Skin of body (tissue), 3 donors: ENCODE measurements at places on chromosomes 6 and 20. TPM values are rescaled to one million over a fixed set of nuclear protein-coding genes. Genes with fewer than 3 reads are reported as not detected.

DNA sequence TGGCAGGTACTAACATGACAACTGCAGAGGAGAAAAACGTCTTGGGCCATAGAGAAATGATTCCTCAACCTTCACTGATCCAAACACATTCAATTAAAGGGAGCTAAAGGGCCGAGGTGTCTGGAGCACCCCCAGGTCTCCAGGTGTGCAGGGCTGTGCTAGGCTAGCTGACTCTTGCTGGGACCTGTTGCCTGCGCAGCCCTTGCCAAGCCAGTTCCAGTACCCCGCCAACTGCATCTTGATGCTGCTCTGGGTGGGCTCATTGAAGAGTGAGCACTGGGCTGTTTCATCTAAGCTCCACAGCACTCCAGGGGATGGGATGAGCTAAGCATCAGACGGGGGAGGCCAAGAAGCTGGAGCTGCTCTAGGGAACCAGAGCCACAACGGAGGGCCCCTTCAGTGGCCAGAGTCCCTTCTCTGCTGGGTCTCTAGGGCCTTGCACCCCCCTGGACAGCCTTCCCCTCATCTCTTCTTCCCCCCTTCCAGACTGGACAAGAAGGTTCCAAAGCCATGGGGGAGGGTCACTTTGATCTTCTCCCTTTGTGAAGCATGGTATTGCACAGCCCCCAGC lies 15.9 kb downstream of the LEMD2 start:
- no peak for DNase-seq

DNA sequence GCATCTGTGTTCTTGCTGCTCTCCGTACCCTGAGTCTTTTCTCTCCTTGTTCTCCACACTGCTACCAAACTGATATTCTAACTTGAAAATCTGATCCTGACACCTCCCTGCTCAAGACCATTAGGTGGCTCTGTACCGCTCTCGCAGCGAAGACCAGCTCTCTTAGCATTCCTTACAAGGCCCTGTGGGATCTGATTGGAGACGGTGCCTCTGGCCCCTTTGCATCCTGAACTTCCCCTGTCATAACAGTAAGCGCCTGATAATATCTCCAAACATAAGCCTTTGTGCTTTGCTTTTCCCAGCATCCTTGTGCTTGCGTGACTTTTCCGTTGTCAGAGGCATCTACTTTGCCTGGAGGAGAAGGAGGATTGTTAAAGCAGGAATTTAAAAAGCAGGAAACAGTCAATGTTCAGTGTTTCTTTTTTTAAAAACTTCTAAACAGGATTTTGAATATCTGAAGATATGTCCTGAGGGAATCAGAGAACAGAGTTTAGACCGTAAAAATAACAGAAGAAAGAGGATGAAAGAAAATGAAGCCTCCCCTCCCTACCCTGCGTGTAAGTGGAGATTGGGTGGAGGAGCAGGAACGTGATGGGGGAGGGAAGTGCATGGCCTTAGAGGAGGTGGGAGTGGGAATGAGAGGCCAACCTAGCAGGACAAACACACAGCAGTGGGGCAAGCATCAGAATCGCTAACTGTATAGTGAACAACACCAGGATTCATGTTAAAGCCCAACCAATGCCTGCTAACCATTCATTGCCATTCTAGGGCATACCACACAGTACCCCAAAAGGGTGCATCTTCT lies 89.2 kb upstream of the STMND1 start:
- DNase-seq = no peak

- no peak for DNase-seq
Observed at GRCh38 chr20:62765021-62765420, 31.3 kb upstream of the MRGBP start.

DNA sequence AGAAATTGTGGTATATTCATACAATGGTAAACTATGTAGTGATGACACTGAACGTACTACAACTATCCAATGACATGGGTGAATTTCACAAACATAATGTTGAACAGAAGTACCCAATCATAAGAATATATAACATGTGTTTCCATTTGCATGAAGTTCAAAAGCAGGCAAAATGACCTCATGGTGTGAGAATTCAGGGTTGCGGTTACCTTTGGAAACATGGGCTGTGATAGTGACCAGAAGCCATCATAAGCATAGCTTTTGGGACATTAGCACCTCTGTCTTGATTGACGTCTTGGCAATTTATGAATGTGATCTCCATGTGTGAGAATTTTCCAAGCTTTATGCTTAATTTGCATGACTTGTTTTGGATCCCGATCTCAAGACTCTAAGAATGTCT lies 500.1 kb upstream of the JAG1 start:
- no peak for DNase-seq

CST5 gene
- not detected for total RNA-seq

SMPDL3A gene
- 20.7 TPM for total RNA-seq

RAET1L gene
- total RNA-seq = 2.8 TPM

EYS gene
- total RNA-seq = 0.69 TPM
